ENCODE measurements at places on chromosomes 1 and 21.

GRCh38 chr1:76799700-76800099 lies 67.6 kb upstream of the ST6GALNAC5 start:
- no peak for DNase-seq

- no peak for DNase-seq
Observed at GRCh38 chr1:181551249-181551648, 67.9 kb downstream of the CACNA1E start.

GRCh38 chr1:186950547-186950946 lies 121.8 kb downstream of the PLA2G4A start:
- peak; percentile 45 for DNase-seq

DNA sequence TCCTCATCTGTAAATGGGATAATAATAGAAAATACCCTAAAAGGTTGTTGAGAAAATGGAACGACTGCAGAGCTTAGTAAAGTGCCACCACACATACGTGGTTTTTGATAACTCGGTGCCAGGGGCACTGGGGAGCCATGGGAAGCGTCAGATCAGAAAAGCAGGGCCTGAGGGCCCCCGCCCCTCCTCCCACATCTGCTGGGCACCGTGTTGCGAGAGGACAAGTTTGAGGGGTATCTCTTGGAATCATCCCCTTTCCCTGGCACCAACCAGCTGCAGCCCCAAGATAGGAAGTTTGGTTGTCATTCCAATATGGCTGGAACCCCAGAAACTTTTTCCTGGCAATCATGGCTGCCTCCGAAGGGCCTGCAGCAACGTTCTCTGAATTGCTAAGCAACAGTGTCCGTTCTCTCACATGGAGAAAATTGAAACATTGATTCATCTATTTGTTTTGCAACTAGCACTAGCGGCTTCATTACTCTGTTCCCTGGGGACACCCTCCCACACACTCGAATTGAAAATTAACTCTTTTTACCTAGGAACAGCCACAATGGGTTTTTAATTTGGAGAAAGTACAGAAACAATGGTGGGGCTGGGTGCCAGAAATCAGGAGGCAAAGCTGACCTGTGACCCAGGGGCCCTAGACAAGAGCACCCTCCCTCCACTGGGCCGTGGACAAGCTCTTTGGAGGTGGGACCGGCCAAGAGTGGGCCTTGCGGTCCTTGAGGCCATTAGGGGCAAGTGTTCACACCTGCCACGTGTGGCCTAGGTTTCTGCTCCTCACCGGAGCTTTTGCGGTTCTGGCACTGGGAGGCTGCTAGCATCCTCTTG lies 190.0 kb upstream of the VAMP3 start:
- peak; percentile 25 for DNase-seq

- no peak for DNase-seq
Observed at GRCh38 chr1:25787760-25788166, 12.2 kb upstream of the SELENON start.

- DNase-seq: no peak
Observed at GRCh38 chr1:23613191-23614031, 54.1 kb upstream of the ID3 start.

- no peak for DNase-seq
Observed at GRCh38 chr1:42817440-42817767, 207 bp upstream of the SVBP start.

DNA sequence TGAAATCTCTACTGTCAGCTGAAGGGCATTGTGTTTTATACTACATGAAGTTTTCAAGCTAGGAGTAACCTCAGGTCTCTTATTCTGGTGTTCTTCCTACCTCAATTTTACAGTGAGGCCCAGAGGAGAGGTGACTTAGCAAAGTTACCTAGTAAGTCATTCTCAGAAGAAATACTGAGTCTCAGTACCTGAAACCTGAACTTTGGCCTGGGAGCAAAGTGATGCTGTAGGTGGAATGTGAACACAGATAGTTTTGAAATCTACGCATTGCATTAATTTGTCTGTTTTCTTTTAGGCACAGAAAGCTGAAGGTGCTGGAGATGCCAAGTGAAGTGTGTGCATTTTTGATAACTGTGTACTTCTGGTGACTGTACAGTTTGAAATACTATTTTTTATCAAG lies 2.6 kb downstream of the HMGN2 start:
- no peak for DNase-seq

DNA sequence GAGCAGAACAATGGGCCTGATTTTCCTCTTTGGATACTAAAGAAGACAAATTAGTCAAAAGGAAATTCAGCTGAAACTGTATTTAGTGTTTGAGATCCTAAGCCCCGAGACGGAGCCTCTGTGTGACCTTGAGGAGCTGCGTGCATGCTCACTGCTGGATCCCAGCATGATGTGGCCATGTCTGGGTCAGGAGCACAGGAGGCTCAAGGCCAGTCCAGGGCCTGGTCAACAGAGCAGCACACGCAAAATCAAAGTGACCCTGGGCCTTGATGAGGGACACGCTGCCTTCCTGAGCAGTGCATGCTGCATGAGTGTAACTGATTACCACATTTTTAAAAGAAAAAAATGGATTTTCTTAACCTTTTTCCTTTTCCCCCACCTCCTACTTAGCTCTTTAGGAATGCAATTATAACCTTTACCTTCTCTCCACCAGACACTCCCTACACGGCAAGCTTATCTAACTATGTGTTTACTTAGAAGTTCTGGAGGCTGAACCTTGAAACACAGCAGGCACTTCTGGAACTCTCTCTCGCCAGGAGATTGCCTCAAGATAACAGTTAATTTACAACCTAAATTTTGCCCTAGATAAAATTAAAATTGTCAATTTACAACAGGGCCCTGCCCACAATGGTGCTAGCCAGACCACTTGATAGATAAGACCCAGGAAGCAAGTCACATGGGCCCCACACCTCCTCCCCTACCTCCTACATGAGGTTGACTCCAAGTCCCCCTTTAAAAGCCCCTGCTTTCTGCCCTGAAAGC lies 144.6 kb downstream of the LRIG2 start:
- DNase-seq: no peak

DNA sequence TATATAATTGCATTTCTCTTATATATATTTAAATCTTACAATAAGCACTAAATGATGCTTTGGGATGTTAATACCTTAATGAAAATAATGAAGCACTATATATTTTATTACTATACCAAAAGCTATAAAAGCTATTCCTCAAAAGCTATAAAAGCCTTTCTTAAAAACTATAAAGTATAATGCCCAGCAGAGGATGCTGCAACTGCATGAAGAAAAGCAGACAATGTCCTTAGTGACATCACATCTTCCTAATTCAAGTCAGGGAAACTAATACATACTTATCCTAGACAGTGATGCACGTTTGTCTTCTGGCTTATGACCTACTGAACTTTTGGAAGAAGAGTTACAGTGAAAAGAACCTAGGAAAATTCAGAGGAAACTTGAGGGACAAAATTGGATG lies 13.6 kb upstream of the C1orf185 start:
- DNase-seq: peak; percentile 22

- DNase-seq: no peak
Observed at GRCh38 chr1:63328781-63329180, 6.4 kb downstream of the FOXD3 start.

DNA sequence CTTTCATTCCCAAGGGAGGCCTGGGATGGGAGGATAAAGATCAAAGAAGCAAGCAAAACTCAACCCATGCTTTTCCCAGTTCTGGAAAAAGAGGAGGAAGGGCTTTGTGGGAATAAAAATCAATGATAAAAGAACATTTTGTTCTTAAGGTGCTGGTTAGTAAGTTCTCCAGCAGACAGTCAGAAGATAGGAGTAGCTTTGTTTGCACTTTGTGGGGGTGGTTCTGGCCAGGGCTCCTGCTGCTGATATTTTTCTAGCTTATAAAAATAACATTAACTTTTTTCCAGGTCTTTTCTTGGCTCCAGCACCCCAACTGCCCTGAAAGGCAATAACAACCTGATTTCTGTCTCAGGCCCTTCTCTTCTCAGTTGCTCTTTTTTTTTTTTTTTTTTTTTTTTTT lies 220.0 kb downstream of the FGGY start:
- DNase-seq: peak; percentile 65

GRCh38 chr1:225677350-225678124 lies 24.6 kb upstream of the ENAH start:
- no peak for DNase-seq

DNA sequence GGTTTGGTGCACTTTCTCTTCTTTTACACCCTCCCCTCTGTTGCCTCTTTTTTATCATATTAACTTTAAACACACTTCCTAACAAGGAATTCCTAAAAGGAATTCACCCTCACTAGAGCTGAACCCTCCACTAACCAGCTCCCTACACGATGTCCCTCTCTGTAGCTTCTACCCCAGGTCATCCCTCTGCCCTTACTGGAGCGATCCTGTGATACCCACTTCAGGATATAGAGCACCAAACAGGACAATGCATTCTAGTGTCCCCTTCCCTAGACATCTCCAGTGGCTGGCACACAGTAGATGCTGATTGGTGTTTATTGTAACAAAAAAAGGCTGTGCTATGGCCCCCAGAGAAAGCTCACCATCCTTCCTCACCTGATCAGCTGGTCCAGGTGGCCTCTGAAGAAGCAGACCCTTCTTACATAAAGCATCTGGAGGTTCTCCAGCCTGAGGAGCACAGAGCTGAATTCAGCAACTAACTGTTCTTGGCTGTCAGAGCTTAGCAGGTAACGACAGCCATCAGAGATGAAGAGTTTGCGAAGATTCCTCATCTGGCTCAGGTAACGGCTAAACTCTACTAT lies 1.4 kb downstream of the PRAMEF18 start:
- DNase-seq: no peak

DNA sequence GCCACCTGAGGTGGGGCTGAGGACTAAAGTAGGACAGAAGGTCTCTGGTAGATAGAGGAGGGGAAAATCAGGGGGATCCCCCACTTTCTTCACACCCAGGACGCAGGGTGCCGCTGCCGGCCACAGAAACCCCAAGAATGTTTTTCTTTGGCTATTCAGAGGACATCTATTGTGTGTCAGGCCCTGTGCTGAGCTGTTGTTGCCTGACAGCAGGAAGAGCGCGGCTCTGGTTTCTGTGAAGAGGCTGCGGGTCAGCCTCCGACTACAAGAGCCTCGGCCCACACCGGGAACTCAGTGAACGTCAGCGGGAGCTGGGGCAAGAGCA lies 407 bp upstream of the PIGV start:
- DNase-seq: peak; percentile 57

DNA sequence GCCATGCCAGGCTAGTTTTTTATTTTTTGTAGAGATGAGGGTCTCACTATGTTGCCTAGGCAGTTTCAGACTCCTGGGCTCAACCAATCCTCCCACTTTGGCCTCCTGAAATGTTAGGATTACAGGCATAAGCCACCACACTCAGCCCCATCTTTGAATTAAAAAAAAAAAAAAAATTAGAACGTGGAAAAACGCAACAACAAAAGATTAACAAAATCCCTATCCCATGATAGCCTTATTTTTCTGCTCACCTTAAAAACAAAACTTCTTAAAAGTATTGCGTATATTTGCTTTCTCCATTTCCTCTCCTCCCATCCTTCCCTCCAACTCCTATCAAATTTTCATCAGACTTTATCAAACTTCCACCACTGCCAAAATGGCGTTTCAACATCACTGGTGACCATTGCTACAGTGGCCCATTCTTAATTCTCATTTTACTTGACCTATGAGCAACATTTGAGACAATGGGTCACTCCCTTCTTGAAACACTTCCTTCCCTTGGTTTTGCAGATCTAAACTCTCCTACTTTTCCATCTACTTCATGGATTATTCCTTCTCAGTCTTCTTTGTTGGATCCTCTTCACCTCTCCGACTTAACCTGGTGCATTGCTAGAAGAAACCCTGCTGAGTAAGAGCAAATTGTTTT lies 579 bp upstream of the ZNF684 start:
- peak; percentile 67 for DNase-seq

DNA sequence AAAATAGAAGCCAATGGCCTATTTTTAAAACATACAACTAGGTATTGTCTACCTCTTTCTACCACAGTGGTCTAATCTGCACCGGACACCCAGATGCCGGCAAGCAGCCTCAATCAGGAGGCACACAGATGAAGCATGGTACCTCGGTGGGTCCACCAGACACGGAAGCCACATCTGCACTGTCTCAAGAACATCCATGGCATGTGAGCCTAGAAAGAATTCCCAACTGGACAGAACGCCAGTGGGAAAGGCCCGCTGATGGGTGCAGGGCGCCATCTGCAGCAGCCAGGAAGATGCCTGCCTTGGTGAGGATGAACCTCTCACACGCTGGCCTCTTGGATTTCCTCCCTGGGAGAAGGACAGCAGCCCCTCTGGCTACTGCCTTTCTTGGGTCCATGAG lies 79.5 kb downstream of the MRPL37 start:
- DNase-seq: no peak

DNA sequence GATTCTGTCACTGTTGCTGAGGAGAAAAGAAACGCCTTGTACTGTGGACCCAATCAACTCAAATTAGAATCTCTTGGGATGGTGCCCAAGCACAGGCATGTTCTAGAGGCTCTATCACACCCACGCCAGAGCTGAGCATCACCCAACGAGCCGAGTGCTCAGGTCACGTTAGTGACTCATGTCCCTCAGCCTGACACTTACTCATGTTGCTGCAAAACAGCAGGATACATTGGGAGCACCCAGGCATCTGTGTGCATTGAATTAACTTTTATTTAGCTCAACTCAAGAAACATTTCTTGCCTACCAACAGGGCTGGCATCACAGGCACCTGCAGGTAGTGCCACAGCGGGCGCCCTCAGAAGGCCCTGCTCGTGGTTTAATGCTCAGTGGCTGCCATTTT lies 149.8 kb downstream of the ETS2 start:
- DNase-seq: peak; percentile 42

DNA sequence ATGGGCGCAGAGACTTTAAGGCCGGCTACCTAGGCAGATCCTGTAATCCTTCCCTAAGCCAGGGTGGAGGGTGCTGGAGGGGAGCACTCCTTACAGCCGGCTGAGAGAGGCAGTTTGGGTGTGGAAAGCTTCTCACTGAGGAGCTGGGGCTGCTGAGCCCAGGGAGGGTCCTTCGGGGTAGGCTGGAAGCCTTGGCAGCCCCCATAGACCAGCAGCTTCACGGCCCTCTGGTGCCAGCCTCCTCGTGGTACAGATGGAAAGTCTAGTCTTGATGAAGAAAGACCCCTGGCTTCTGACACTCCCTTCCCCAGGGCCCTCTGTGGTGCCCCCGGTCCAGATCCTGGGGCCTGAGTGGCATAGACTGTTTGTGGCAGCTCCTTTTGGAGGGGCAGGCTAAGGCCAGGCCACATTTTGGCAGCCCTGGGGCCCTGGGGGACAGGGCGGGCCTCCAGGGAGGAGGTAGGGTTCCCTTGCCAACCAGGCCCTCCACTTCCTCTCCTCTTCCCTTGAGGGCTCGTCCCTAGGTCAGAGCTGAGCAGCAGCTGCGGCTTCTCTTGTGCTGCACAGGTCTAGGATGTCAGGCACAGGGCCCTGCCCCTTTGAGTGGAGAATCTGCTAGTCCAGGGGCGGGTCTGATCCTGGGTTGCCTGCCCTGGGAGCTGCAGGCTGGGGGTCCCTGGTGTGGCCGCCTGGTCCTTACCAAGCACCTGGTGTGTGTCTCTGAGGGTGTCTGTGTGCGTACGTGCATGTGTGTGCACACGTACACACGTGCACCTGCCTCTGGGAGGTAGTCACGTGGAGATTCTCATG lies 4.8 kb downstream of the AMPD2 start:
- no peak for DNase-seq

All from fibroblast of pulmonary artery (primary cell).